ENCODE measurements at places on chromosomes 3 and 15.
A peak's percentile ranks its signal among the peaks of the same experiment; 100 is the strongest.

GRCh38 chr3:127614928-127615589 lies 13.9 kb upstream of the PODXL2 start:
- no peak for DNase-seq

- DNase-seq = no peak
These were observed 13.3 kb downstream of the CAV3 start for GRCh38 chr3:8746780-8747345.

GRCh38 chr3:73866846-73867245 lies 242.1 kb upstream of the PDZRN3 start:
- DNase-seq = no peak

DNA sequence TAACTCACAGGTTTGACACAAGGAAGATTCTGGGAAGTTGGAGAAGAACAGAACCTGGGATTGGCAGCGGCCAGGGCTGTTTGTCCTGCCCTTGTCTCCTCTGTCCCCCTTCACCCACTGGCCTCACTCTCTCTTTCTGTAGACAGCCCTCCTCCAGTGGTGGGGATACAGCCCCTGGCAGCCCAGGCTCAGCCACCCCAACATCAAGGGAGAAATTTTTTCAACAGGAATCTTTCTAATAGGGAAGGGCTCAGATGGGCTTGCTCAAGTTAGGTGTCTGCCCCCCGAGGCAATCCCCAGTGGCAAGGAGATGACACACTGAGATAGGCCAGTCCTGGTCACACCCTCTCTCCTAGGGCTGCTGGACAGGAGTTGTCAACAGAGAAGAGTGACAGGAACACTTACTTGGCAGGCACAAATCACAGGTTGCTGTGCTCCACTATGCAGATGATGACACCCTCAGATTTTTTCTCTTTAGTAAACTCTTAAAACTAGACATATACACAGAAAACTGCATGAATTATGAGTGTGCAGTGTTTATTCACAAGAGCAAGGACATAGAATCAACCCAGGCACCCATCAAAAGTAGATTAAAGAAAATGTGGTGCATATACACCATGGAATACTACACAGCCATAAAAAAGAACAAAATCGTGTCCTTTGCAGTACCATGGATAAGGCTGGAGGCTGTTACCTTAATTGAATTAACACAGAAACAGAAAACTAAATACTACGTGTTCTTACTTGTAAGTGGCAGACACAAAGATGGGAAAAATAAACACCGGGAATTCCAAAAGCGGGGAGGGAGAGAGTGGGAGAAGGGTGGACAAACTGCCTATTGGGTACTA lies 36.3 kb downstream of the PLA2G4D start:
- no peak for DNase-seq

DNA sequence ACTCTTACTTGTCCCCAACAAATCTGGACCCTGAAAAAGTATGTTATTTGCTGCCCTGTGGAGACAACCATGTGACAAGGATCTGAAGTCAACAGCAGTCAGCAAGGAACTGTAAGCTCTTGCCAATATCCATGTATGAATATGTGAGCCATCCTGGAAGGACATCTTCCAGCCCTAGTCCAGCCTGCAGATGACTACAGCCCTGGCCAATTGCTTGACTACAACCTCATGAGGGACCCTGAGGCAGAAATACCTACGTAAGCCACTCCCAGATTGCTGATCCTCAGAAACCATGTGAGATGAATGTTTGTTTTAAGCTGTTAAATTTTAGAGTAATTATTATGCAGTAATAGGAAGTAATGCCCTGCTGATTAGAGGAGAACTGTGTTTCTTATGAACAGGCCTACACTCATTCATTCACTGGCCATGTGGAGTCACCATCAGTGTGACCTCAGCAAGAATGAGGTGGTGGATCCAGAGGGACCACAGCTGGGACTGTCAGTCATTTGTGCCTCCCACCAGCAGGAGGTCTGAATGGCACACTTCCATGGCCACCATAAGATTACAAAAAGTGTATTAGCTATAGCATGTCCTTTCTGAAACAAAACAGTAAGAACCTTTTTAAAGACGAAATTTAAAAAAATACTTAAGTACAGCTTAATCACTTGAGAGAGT lies 92.6 kb downstream of the TFDP2 start:
- no peak for DNase-seq

GRCh38 chr15:88469321-88469720 lies 1.8 kb downstream of the MRPS11 start:
- no peak for DNase-seq

DNA sequence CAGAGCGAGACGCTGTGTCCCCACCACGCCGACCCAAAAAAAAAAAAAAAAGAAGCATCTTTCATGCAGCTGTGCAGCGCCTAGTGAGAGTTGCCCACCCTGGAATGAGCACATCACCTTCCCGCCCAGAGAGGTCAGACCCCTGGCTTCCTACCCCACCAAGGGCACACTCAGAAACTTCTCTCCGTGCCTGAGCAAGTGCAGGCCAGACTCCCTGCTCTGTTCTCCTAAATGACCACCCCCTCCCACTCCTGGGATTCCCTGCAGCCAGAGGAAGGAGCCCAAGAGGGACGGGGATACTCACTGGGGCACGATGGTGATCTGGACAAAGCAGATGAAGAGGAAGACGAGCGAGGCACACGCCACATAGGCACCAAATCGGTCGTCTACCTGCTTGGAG lies 116.0 kb downstream of the SEC22A start:
- no peak for DNase-seq

DNA sequence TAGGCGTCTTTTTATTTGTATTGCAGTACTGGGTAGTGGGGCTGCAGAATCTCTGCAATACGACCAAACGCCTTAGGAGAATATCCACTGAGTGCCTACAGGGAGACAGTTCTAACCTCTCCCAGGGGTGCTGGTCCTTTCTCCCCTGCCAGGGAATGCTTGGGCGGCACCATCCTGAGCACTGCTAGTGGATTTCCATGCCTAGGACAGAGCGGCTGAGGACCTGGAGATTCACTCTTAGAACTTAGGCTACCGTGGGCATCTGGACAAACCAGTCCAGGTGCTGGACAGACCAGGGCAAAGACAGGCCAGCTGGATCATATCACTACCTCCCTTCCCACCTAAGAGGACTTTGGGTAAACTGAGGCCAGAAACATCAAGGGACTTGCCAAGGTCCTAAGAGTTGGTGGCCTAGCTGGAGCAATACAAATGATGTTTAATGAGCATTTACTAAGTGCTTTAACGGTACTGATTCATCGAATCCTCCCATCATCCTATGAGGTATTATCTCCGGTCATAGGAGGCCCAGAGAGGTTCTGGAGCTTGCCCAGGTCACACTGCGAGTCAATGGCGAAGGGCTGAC lies 902 bp downstream of the TMEM44 start:
- no peak for DNase-seq

GRCh38 chr3:52044869-52045619 lies 11.3 kb downstream of the DUSP7 start:
- no peak for DNase-seq

GRCh38 chr15:49155834-49156627 lies 632 bp upstream of the COPS2 start:
- DNase-seq = peak; percentile 18

DNA sequence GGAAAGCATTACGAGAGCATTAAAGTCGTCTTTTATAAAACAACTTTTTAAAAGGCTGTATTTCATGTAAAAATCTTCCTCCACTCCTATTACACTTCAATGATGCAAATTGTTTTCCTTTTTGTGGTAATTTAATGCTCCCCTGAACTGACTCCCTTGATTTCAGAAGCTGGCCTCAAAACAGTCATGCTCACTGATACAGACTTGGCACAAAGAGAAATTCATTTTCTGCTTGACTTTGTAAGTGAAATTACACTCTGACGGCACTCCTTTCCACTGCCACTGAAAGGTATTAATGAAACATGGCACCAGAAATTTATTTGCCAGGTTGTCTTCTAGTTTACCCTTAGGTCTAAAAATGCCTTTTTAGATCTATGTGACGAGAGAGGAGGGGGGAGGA lies 215.5 kb downstream of the LRRC3B start:
- DNase-seq = no peak

DNA sequence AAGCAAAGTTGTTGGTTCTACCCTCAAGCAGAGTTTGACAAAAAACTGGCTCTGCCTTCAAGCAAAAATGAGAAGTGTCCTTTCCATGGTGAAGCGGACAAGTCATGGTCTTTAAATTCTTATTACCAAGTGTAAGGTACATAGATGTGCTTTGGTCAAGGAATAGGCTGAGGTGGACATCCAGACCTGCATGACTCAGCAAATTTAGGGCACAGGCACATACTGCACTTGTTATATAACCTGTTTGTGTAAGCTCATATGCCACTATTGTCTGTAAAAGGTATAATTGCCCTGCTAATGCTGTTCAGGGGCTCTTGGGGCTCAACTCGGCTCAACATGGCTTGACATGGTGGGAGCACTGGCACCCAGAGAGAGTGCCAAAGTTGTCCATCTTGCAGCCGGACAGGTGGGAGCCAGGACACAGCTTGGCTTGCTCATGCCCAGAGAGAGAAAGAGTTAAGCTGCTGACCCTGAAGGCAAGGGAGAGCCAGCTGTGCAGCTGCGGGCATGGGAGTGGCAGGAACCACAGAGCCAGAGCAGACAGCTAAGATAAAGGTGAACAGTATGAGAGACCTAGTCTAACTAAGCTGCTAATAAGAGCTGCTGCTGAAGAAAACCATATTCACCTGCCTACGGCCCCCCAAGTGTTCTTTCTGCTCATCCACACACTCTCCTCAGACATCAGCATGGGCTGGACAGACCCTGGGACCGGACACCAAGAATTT lies 17.7 kb downstream of the MCCC1 start:
- DNase-seq = no peak

DNA sequence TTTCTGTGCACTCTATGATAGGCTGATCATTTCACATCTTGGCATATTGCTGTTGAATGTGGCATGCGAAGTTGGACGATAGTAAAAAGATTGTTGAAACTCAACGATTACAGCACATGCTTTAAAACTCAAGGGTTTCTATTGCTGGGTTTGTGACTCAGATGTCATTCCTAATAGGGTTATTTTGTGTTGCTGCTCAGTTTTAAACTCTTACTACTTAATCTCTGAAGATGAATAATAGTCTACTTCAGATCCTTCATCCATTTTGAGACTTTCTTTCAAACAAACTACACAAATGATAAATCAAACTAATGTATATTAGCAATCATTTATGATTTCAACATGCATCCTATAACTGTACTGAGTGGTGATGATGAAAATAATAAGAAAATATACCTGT lies 71.3 kb upstream of the MBNL1 start:
- DNase-seq = no peak

- no peak for DNase-seq
These were observed 40.8 kb upstream of the PROK2 start for GRCh38 chr3:71825551-71826283.
